ENCODE measurements at places on chromosomes 7 and 10. TPM values are rescaled to one million over a fixed set of nuclear protein-coding genes. Genes with fewer than 3 reads are reported as not detected.

PRSS37 gene
- not detected for total RNA-seq

ZNF853 gene
- total RNA-seq: 4.2 TPM

PITX3 gene
- total RNA-seq: not detected

TEX47 gene
- total RNA-seq: not detected

GIMAP2 gene
- 58.8 TPM for total RNA-seq

RHOBTB1 gene
- not detected for total RNA-seq

MEIG1 gene
- total RNA-seq: not detected

ZNF282 gene
- total RNA-seq: 14.9 TPM

CAV2 gene
- total RNA-seq: not detected

AKR1C2 gene
- not detected for total RNA-seq

ACSM6 gene
- total RNA-seq: not detected

NXPH1 gene
- total RNA-seq: not detected

ADAM12 gene
- 1.9 TPM for total RNA-seq

Data from CD8-positive, alpha-beta T cell (primary cell).